ENCODE measurements at places on chromosomes 5 and 9. TPM values are rescaled to one million over a fixed set of nuclear protein-coding genes. Genes with fewer than 3 reads are reported as not detected.

The FPGS gene
- total RNA-seq = 38.0 TPM

The RIOK2 gene
- total RNA-seq = 21.1 TPM

The ST6GALNAC4 gene
- 31.3 TPM for total RNA-seq

The BTNL3 gene
- total RNA-seq = not detected

The HAPLN1 gene
- 2.1 TPM for total RNA-seq

The DCTN3 gene
- total RNA-seq = 135 TPM

The GRM6 gene
- total RNA-seq = not detected

The CCNG1 gene
- 80.8 TPM for total RNA-seq

The TMEM174 gene
- total RNA-seq = not detected

The SHISAL2B gene
- not detected for total RNA-seq

The GRXCR2 gene
- 1.1 TPM for total RNA-seq

The IFNA14 gene
- total RNA-seq = not detected

The BARX1 gene
- total RNA-seq = not detected

Measured in left ventricle myocardium inferior (tissue), 1 donor.